NB4 (cell line): ENCODE measurements at places on chromosomes 7 and 10.
A peak's percentile ranks its signal among the peaks of the same experiment; 100 is the strongest.

DNA sequence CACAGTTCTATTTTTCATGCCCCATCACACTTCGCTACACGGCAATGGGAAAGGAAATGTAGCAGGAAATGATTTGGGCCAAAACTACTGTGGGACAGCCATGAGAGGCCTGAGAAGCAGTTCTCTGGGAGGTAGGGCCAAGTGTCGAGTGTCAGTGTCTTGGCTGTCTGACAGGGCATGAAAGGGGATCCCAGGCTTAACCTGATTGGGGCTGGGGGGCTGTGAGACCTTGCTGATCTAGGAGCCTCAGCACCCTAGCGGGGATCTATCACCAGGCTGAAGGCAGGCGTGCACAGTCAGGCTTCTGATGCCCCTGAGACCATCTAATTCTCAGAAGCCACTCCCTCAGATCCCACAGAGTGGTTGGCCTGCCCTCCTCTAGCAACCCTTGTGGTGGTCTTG, 58.2 kb upstream of the SLC25A13 start:
- DNase-seq: no peak

GRCh38 chr10:100364735-100365391, 17.8 kb downstream of the SCD start:
- peak; percentile 40 for DNase-seq

- DNase-seq: no peak
Measured at GRCh38 chr10:85850736-85851135, 515.9 kb downstream of the GRID1 start.

- peak; percentile 86 for DNase-seq
Measured at GRCh38 chr7:90594751-90595317, 1.3 kb upstream of the CDK14 start.

DNA sequence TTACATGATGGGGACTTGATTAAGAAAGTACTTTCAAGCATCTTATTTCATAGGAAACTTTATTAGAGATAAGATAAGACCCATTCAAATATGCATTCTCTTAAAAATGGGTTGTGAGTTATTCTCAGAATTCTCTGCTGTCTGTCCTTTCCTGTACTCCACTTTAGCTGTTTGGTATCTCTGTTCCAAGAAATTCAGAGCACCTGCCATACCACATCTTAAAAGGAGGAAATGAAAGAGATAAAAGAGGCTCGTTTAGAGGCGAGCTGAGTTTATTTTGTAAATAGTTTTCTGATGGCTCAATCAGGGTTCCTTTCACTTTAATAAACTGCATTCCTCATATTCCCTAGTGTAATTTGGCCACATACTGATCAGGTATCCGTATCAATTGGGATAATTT, 87.2 kb downstream of the MDFIC start:
- DNase-seq: no peak

DNA sequence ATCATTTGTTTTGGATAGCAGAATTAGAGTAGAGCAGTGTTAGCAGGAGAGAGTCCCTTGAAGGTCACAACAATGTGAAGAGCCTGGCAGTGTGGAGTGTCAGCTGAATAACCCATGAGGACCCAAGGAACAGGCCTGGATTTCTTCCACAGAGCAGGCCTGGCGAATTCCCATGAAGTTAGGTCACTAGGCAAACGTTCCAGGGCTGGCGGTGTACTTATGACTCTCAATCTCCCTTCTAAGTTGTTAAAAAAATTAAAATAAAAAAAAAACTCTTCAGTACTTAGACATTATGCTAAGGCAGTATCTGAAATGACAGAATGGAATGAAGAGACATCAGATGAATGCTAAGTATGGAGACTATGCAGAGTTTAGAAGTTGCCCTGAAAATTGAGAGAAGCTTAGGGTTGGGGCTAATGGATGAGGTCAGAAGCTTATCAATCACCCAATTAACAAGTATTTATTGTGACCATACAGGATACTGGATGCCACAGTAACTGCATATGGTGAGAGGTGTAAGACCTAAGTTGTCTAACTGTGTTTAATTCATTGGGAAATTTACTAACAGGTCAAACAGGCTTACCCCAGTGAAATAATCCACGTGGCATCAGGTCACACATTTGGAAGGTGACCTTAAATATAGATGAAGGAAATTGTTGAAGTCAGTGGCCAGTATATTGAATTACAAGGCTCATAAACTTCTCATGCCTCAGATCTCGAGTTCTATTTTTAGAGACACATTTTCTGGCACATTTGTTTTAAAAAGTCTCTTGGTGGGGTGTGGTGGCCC, 126.2 kb upstream of the NRP1 start:
- no peak for DNase-seq

DNA sequence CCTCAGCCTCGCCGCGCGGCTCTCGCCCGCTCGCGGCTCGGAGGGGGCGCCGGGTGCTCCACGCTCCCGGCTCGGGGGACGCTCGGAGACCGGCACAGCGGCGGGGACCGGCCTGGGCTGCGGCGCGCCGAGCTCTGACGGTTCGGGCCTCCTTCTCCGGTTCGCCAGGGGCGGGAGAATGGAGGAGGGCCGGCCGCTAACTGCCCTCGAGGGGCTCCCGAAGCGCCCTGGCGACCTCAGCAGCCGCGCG, 232 bp upstream of the GRID1 start:
- no peak for DNase-seq

- DNase-seq: peak; percentile 25
Measured at GRCh38 chr7:128022631-128023532, 8.4 kb downstream of the LRRC4 start.
